AG09319 (cell line): ENCODE measurements at places on chromosomes 13 and 19.

DNA sequence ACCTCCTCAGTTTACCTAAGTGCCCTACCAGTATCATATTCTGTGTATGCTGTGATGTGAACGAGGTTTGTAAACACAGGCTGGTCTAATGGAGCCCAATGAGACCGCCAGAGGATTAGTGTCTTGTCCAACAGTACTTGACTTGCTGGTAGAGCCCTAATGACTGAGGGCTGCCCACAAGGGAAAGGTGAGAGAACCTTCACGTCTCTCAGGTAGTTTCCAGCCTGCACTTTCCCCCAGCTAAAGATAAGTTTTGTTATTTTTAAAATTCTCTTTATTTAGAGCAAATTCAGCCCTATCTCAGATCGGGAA lies 498 bp upstream of the RBM26 start:
- DNase-seq: no peak

GRCh38 chr13:27028683-27029480 lies 142.7 kb downstream of the USP12 start:
- DNase-seq: no peak

- DNase-seq: no peak
Observed at GRCh38 chr13:29254626-29255370, 340.7 kb downstream of the SLC7A1 start.

DNA sequence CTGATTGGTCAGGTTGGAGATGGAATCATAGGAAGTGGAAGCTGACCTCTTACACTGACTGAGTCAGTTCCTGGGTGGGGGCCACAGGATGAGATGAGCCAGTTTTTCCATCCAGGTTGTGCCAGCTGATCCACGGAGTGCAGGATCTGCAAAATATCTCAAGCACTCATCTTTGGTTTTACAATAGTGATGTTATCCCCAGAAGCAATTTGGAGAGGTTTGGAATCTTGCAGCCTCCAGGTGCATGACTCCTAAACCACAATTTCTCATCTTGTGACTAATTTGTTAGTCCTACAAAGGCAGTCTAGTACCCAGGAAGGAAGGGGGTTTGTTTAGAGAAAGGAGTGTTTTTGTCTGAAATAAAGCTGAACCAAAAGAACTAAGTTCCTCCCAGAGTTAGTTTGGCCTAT lies 212.8 kb downstream of the SLITRK6 start:
- no peak for DNase-seq

GRCh38 chr19:35332817-35333216 lies 3.8 kb downstream of the CD22 start:
- DNase-seq: no peak

DNA sequence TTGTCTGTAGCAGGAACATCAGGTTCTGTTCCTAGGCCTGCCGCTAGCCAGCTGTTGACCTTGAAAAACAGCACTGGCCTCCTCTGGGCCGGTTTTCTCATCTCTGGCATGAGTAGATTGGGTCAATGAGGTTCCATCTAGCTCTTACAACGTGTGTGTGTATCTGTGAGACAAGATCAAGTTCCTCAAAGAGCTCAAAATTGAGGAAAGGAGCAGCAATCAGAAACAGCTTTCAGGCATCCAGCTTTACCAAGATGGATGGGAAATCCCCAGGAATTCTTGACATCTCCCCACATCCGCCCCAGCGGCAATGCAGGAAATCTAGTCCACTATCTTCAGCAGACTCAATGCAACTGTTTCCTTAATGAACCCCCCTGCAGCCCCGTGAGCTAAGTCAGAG lies 4.9 kb downstream of the FLT1 start:
- no peak for DNase-seq

DNA sequence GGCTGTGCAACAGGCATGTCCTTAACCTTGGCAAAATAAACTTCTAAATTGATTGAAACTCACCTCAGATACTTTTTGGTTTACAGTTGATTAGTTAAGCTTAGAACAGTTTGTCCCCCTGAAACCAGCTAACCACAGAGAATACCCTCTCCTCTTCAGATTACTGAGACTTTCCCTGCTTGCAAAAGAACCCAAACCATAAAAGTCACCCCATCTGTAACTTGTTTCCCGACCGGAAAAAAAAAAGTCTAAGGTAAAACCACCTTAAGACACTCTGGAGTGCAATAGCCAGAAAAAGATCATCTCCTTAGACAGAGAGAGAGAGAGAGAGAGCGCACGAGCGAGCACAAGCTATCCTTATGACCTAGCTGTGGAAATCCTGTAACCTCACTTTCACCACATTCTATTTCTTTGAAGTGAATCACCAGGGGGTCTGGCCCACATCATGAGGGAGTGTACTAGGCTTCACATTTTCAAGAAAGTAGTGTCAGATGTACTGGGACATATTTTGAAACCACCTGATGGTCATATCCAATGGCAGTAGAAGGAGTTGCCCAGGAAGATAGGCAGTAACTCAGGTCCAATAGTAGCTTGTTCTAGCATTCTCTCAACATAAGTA lies 11.1 kb upstream of the GTF2F2 start:
- no peak for DNase-seq

DNA sequence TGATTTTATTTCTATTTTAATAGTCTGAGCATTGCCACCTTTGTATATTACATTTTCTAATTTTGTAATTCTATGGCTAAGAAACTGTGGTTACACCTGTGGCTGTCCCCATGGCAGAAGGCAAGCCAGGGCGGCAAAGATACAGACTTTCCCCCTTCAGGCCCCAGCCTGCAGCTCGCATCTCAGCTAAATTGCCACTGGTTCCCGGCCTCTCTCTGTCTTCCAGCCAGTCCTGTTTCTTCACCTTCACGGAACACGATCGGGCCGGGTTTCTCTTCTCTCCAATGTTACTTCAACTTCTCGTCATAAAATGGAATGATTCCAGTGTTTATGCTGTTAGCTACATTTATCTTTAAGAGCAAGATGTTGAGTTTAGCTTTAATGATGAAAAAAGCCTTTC lies 124.5 kb upstream of the ZNF507 start:
- no peak for DNase-seq

DNA sequence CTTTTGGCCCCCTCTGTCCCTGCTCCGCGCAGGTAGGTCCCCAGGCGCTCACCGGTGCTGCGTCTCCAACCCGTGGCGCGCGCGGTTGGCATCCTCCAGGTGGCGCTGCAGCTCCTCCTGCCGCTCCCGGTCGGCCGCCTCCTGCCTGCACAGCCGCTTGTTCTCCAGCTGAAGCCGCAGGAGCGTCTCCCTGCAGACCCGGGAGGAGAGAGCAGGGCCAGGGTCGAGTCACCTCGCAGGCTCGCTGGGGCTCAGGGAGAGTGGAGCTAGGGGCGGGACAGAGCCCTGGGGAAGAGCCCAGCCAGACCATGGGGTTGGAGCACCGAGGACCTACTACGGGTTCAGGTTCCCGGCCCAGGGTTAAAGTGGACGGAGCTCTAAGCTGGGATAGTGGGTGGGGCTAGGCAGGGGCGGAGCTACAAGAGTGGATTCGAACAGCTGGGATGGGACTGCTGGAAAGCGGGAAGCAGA lies 9.3 kb downstream of the HOOK2 start:
- DNase-seq: no peak

DNA sequence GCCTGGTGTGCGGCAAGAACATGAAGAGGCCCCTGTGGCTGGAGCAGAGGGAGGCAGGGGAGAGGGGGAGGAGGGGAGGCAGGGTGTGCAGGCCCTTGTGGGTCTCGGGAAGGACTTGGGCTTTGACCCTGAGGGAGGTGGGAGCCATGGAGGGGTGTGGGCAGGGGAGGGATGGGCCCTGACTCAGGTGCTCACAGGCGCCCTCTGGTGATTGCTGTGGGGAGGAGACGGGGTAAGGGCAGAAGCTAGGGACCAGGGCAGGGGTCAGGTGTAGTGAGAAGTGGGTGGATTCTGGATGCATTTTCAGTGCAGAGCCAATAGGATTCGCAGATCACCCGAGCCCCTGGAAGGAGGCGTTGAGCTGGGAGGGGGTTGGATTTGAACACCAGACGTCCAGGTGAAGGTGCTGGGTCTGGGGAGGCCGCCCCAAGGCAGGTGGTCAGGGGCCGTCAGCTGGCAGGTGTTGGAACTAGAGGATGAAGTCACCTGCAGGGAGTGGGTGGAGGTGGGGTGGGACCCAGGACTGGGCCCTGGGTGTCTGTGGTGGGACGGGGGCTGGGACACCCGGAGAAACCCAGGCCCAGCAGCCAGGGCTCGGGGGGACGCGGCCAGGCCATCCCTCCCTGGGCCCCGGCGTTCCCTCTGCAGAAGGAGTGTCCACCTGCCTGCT lies 185.4 kb downstream of the KDM4B start:
- no peak for DNase-seq

DNA sequence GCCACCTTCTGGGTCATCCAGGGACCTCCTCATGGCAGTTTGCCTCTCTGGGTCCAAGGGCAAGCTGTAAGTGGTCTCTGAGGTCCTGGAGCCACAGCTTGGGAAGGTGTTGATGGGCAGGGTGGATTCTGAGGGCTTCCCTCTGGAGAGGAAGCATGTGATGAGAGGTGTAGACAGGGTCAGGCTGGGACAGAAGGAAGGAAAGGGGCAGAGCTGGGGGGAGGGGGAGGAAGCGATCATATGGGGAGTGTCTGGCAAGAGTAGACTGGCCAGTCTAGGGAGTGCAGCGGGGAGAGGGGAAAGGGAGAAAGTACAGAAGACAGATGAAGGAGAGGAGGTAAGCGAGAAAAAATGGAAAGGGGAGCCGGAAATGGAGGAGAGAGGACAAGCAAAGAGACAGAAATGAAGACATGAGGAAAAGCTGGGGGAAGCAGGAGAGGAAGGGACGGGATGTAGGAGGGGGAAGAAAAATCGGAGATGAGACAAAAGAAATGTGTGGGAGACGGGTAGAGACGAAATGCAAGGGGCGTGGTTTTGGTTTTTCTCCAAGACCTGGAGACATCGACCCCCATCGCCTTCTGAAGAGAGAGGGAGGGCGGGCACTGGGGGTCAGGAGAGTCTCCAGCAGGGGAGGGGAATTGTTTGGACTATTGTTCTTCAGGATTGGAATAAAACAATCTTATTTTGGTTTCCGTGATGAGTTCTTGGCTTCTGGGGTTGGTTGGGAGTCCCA lies 26.6 kb downstream of the ZSWIM9 start:
- no peak for DNase-seq

GRCh38 chr19:33186431-33187182 lies 7.5 kb upstream of the LRP3 start:
- DNase-seq: no peak

DNA sequence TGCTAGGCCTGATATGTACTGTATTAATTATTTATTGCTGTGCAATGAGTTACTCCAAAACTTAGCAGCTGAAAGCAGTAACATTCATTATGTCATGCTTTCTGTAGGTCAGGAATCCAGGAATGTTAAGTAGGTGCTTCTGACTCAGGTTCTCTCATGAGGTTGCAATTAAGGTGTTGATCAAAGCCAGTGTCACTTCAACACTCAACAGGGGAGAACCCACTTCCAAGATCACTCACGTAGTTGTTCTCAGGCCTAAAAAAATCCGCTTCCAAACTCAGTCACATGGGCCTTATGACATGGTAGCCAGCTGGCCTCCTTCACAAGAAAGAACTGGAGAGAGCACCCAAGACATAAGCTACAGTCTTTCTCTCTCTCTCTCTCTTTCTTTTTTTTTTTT lies 211.1 kb upstream of the NBEA start:
- DNase-seq: no peak

DNA sequence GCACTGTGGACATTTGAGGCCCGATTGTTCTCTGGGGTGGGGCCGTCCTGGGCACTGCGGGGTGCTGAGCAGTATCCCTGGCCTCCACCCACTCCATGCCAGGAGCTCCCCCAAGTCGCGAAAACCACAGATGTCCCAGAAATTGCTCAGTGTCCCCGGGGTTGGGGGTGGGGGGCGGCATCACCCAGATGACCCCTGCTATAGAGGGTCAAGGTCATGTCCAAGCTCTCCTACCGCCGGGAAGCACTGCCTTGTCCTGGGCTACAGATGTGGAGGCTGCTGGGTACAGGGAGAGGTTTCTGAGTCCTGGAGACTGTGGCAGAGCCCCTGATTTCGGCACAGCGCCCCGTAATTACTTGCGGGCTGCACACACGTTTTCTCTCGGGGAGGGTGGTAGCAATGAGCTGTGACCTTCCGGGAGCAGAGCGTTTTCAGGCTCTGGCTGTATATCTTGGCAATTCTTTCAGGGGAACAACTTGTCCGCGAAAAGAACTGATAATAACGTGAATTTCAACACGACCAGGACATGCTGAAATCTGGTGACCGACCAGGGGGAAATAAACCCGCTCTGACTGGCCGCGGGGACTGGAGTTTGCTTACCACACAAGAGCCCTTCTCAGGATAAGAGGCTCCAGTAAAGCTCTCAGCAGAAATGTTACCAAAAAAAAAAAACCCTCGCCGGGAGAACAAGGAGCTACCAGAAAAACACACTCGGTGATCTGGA lies 68.1 kb downstream of the GNG7 start:
- DNase-seq: no peak

DNA sequence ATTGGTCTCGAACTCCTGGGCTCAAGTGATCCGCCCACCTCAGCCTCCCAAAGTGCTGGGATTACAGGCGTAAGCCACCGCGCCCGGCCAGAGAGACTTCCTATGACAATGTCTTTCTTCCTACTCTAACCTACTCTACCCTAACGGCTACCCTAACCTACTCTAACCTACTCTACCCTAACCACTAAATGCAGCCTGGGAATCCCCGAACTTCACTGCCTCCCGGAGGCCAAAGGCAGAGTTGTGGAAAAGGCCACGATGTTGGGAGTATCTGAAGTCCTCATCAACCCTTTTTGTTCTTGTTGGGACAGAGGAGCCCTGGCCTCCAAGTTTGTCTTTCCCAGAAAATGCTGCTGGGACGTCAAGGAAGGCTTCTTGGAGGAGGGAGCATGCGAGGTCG lies 967 bp upstream of the NR2C2AP start:
- no peak for DNase-seq

- no peak for DNase-seq
Observed at GRCh38 chr13:110240943-110241342, 66.0 kb downstream of the COL4A1 start.

DNA sequence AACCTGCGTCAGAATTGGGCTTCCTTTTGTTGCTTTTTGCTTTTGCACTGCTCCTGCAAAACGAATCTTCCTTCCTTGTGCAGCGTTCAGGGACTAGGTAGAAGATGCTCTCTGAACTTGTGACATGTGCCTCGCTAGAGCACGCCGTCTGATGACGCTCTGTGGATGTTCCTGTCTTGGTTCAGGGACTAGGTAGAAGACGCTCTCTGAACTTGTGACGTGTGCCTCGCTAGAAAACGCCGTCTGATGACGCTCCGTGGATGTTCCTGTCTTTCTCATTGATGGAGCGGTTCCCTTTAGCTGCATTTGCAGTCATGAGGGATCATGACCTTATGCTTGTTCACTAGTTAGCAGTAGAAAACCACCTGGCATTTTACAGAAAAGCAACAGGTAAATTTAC lies 154.0 kb downstream of the SOX1 start:
- no peak for DNase-seq

GRCh38 chr19:19113040-19113626 lies 25.1 kb downstream of the TMEM161A start:
- DNase-seq: no peak

DNA sequence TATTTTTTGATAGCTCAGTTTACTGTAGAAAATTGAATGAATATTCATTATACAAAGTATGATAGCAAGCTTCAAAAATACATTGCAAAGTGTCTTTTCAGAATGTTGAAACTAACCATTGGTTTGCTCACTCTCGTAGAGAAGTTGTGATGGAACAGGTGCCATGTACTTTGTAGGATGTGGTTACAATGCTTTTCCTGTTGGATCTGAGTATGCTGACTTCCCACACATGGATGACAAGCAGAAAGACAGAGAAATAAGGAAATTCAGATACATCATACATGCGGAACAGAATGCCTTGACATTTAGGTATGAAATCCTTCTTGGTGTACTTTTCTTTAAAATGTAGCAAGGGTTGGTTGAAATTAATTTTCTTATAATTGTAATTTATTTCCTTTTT lies 30.5 kb downstream of the CDADC1 start:
- DNase-seq: no peak

- DNase-seq: no peak
Observed at GRCh38 chr13:111792956-111793355, 274.0 kb upstream of the SOX1 start.
